Inflammatory macrophage (primary cell): ENCODE measurements at places on chromosomes 11 and 22.

DNA sequence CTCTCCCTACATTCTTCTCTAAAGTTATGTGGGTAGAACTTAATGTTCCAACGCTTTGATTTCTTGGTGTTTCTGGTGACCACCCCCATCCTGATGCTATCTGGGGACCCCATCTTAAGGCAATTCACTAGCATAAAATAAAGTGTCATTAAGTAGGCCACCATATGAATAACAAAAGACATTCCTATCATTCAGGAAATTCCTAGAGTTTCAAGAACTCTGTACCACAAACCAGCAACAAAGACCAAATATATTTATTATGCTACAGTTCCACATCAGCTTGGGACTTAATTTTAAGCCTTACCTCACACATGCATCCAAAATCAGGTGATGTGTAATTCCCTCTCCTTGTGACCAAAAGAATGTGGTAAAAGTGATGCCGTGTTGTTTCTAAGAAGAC is 254.6 kb upstream of the LRRC4C start:
- no peak for DNase-seq

DNA sequence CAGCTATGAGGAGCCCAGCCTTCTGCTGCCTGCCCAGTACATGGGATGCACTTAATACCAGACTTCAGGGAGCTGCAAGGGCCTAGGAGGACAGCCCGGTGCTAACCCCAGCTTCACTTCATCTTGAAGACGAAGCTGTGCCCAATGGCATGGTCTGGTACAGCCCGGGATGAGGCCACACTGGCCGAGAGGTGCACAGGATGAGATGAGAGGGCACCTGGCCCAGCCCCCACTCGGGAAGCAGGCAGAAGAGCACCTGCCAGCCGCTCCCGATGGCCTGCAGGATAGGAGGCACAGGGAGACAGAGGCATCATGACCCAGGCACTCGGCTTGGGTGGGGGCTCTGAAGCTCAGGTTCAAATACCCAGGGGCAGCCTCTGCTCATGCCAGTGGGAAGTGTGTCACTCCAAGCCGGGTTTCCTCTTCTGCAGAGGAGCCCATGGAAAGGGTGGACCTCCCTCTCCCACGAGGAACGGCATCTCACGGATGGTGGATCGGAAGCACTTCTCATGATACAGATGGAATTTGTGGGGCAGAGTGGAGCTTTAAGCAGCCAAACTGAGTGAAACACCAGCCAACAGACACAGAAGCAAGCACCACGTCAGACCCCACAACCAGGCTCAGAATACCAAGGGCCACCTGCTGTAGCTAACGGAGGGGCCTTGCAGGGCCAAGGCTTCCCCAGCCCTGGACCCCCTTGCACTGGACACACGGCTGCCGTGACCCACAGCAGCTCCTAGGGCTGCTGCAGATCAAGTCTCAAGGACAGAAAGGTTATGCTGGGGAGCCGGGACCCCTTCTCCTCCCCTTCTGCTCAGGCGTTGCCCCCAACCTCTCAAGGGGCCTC is 875.2 kb downstream of the BRD1 start:
- DNase-seq: no peak

DNA sequence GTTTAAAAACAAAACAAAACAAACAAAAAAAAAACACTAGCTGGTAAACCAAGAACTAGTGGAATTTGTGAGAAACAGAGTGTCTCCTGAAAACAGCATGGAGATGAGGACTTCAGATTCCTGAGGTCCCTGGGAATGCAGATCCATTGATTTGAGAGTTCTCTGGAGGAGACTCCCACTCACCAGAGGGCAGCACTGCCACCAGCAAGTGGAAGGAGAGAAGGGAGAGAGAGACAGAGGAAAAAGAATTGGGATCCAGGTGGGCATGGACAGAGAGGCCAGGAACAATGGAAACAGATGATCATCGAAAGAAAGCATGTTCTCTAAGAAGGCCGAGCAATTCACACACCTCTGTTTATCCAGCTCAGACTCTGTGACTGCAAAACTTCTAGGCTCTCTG is 31.8 kb downstream of the ETS1 start:
- no peak for DNase-seq

- DNase-seq: peak; percentile 36
Measured at GRCh38 chr11:69499186-69499917, 17.9 kb downstream of the LINC01488 start.

- no peak for DNase-seq
Measured at GRCh38 chr11:44618561-44619425, 53.3 kb downstream of the CD82 start.

- no peak for DNase-seq
Measured at GRCh38 chr22:17441326-17441725, 72.1 kb downstream of the CECR2 start.

DNA sequence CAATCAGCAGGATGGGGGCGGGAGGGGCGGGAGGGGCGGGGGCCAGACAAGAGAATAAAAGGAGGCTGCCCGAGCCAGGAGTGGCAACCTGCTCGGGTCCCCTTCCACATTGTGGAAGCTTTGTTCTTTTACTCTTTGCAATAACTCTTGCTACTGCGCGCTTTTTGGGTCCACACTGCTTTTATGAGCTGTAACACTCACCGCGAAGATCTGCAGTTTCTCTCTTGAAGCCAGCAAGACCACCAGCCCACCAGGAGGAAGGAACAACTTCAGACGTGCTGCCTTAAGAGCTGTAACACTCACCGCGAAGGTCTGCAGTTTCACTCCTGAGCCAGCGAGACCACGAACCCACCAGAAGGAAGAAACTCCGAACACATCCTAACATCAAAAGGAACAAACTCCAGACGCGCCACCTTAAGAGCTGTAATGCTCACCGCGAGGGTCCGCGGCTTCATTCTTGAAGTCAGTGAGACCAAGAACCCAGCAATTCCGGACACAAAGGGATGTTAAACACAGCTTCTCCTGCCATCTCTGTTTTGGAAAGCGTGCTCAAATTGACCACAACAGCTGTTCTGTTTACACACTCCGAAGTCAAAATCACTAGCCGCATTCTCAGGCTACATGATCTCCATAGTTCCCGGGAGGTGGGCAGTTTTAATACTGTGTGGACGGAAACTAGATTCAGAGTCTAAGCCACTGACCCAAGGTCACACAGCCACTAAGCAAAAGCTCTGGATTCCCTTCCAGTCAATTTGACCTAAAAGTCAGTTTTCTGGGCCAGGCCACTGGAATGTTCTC is 11.9 kb downstream of the PLAAT2 start:
- no peak for DNase-seq

GRCh38 chr22:20429254-20430100 is 8.1 kb downstream of the SCARF2 start:
- DNase-seq: peak; percentile 60

- no peak for DNase-seq
Measured at GRCh38 chr11:1927848-1928469, 8.5 kb downstream of the TNNT3 start.

DNA sequence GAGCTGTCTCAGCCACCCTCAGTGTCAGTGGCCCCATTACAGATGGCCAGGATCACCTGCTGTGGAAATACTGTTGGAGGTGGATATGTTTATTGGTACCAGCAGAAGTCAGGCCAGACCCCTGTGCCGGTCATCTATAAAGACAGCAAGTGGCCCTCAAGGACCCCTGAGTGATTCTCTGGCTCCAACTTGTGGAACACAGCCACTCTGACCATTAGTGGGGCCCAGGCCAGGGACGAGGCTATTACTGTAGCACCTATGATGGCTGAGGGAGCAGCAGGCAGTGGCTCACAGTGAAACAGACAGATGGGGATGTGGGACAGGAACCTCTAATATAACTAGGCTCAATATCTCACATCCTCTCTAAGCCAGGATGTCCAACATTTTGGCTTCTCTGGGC is 25.5 kb upstream of the GGTLC2 start:
- DNase-seq: no peak

GRCh38 chr11:118226296-118226695 is 1.5 kb upstream of the JAML start:
- peak; percentile 79 for DNase-seq

- DNase-seq: no peak
Measured at GRCh38 chr11:62649486-62649885, 3.1 kb upstream of the GANAB start.

DNA sequence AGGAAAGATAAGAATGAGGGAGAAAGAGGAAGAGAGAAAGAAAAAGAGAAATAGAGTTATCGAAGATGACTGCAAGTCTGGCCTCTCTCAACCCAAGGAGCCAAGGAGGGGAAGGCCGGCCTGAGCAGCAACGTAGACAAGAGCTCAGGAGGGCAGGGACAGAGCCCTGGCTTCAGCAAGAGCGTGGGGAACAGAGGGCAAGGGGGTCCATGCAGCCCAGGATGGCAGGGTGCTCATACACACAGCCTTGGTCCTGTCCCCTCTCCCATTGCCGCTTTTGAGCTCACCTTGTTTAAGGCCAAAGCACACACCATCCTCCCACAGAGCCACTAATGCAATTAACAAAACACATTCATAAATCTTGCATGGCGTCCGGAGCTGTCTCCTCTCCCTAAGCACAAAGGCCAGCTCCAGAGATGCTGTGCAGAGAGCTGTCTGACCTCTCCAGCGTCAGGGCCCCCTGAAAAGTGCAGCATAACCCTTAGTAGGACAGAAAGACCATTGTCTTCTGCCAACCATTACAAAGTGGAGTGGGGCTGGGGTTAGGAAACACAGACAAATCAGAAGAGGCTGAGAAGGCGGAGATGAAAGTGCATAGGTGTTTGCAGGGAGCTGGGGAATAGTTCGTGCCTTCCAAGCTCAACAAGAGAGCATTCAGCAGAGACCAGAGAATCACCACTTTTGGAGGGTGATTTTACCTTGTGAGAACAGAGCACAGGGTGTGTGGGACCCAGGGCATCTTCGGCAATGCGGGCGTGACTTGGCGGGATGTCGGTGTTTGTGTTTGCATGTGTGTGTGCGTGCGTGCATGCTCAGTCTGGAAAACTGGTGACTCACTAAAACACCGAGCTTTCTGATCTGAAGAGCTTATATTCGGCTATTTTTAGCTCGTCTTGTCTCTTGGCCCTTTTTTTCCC is 28.2 kb upstream of the JAM3 start:
- DNase-seq: no peak

DNA sequence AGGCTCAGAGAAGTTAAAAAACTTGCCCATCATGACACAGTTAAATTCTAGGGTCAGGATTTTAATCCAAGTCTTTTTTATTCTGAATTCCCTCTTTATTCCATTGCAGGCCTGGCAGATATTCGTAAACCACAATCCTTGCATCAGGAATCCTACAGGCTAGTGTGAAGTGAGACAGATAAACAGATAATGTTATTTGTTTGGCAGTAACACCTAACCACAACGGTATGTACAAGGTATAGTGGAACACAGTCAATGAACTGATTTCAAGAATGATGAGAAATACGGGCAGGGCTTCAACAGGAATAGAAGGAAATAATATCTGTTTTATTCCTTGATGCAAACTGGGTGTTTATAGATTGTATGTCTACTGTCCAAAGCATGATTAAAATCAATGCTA is 32.0 kb upstream of the NARS2 start:
- DNase-seq: no peak

DNA sequence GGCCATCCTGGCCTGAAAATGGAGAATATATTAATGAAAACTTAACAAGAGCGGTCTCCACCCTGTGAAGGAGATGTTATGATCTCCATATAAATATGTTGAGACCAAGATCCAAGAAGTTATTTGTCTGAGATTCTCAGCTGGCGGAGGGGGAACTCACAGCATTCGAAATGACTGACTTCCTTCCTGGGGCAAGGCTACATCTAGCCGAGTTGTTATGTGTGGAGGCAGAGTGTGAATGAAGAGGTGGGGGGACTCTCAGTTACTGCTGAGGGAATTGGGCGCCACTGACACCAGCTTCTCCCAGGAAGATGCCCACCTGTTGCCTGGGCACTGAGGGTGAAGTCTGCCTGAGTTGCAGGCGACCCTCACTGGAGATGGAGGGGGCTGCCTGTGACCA is 5.9 kb downstream of the HTR3A start:
- DNase-seq: no peak

DNA sequence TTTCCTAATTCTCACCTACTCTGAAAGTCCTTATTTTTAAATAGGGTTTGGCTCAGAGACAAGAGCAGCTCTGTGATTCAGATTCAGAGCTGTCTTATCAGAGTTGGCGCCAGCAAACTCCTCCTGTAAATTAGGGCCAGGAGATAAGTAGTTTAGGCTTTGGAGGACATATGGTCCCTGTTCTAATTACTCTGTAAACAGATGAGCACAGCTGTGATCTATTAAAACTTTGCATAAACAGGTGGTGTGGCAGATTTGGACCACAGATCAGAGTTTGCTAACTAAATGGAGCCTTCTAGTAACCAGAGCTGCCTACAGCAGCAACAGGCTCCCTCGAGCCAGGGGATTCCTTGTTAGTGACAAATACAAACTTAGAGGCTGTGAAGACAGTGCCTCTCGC is 27.9 kb downstream of the YPEL1 start:
- no peak for DNase-seq

- no peak for DNase-seq
Measured at GRCh38 chr11:116736763-116737162, 36.0 kb downstream of the BUD13 start.

DNA sequence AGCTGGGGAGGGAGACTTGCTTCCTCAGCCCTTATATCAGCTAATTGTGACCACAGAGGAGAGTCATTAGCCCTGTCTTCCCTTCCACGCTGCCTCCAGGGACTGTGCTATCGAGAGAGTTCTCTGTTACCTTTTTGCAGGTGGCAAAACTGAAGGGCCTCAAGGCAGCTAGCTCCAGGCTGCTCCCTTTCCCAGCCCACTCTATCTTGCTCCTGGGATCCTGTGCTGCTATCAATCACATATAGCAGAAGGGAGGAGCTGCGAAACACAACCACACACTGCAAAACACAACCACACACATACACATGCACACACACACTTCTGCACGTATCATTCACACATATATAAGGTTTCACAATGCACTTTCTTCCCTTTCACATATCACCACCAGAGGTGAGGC is 205.3 kb upstream of the MTNR1B start:
- DNase-seq: no peak

GRCh38 chr11:65714433-65714832 is 2.4 kb downstream of the KAT5 start:
- DNase-seq: no peak

- DNase-seq: no peak
Measured at GRCh38 chr22:48713272-48714205, 1114.1 kb downstream of the BRD1 start.

DNA sequence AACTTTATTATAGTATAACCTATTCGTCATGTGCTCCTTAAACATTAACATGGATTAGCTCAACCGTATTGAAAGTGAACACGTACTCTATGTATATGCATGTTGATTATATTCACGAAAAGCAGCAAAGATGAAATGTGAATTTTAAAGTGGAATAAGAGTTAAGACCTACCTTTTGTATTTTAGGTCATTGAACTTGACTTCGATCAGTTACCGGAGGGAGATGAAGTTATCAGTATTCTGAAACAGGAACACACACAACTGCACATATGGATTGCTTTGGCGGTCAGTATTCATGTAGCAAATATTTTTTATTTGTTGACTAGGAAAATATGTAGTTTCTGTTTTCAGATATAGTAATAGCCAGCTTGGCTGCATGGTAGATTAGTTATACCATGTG is 1.4 kb downstream of the CTR9 start:
- no peak for DNase-seq

GRCh38 chr22:24059793-24060192 is 48.7 kb downstream of the CABIN1 start:
- DNase-seq: no peak
